ENCODE measurements at places on chromosomes 2 and 18.
A peak's percentile ranks its signal among the peaks of the same experiment; 100 is the strongest.

- DNase-seq: no peak
Measured at GRCh38 chr2:162885281-162886070, 46.9 kb upstream of the KCNH7 start.

DNA sequence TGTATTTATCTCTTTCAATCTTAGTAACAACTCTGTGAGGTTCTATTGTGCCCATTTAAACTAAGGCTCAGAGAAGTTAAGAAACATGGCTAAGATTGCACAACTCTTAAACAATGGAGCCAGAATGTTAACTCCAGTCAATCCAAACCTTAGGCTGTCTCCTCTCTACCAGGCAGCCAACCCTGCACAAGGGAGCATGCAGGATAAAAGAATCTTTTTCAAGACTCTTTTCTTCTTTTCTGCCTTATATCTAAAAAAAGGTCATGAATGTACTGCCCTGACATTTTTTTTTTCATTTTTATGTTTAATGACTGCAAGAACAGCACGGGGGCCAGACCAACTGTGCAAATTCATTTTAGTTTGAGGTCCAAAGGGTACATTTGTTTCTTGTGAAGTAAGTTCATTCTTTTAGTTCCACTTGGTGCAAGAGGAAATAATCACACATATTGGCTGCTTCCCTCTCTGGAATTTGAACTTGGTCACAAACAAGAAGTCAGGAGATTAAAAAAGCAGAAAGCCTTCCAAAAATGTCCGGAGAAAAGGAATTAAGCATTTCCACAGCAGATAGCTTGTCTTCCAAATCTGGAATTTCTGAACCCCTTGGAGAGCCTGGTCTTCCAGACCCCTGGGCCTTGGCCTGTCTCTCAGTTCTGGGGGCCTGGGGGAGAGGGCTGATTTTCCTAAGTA lies 96.0 kb upstream of the RIOK3 start:
- no peak for DNase-seq

- DNase-seq: no peak
Measured at GRCh38 chr2:28093768-28094167, 203.2 kb downstream of the BABAM2 start.

- DNase-seq: no peak
Measured at GRCh38 chr2:49289711-49290110, 135.4 kb upstream of the FSHR start.

GRCh38 chr2:7672027-7672684 lies 754.9 kb downstream of the RNF144A start:
- peak; percentile 4 for DNase-seq

GRCh38 chr2:48162742-48163141 lies 256.4 kb upstream of the FBXO11 start:
- DNase-seq: no peak

GRCh38 chr18:74534981-74535649 lies 815 bp downstream of the CNDP1 start:
- DNase-seq: no peak

Measured in activated naive CD8-positive, alpha-beta T cell treated with anti-CD3 and anti-CD28 coated beads, Interleukin-2, amount 50 U/mL, for 16 hours (primary cell).